Neural crest cell (in vitro differentiated cells): ENCODE measurements at places on chromosomes 1 and 21.

GRCh38 chr1:89221341-89221740 lies 22.6 kb upstream of the GBP4 start:
- DNase-seq: no peak

GRCh38 chr1:207619871-207620542 lies 24.9 kb upstream of the CR1L start:
- no peak for DNase-seq

- DNase-seq: no peak
These were observed 1.7 kb downstream of the KHDC4 start for GRCh38 chr1:155932487-155932886.

DNA sequence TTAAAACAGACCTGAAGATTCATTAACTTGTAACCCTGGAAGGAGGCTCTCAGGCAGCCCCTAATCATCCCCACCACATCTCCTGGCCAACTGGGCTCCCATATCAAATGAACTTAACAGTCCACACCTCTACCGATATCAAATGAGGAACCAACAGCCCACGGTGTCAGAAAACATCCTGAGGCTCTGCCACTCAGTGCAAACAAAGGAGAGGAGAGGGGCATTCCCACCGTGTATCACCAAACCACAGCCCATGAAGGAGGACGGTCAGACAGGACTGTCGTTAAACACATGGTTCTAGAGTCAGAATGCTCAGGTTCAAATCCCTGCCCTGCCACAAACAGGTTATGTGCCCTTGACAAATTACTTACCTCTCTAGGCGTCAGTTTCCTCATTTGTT lies 52.5 kb downstream of the ERI3 start:
- DNase-seq: no peak
